ENCODE measurements at places on chromosomes 1 and 21.

DNA sequence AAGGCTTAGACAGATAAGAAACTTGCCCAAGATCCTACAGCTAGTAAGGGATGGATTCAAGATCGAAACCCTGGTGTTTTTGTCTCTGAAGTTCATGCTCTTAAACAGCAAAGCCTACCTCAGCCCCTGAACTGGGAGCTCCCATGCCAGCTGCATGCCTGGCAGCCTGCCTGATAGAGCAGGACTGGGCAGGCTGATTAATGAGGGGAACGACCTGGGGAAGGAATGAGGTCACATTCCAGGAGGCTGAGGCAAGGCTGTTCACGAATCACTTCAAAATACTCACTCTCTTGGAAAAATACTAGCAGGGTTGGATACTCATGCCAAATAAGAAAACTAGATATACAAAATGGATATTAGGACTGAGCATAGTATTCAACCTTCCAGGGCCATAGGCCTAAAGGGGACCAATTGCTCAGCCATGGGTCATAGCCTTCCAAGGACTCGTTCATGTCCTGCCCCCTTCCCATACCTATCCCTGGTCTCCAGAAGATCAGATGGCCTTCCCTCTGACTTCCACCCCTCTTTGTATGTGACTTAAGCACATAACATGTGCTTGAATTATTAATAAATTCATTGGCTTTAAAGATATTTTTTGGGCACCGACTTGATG is 15.6 kb upstream of the TACSTD2 start:
- no peak for DNase-seq

GRCh38 chr1:207054491-207054890 is 1.4 kb downstream of the PFKFB2 start:
- DNase-seq = no peak

DNA sequence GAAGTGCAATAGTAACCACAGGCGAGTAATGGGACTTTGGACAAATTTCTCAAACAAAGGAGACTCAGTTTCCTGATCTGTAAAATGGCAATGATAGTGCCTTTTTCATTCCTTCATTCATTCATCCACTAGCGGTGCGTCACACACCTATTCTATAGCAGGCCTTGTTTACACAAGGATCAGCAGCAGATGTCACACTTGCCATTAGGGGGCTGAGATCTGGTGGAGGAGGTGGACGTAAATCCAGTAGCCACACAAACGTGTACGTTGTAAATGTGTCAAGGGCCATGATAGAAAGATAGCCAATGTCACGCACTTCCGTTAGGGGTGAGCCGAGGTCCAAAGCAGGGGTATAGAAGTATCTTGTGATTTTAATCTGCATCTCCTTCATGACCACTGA is 34.2 kb downstream of the SERINC2 start:
- no peak for DNase-seq

- no peak for DNase-seq
Observed at GRCh38 chr1:175317309-175317708, 124.7 kb upstream of the KIAA0040 start.

- no peak for DNase-seq
Observed at GRCh38 chr1:177017287-177017852, 147.1 kb downstream of the ASTN1 start.

DNA sequence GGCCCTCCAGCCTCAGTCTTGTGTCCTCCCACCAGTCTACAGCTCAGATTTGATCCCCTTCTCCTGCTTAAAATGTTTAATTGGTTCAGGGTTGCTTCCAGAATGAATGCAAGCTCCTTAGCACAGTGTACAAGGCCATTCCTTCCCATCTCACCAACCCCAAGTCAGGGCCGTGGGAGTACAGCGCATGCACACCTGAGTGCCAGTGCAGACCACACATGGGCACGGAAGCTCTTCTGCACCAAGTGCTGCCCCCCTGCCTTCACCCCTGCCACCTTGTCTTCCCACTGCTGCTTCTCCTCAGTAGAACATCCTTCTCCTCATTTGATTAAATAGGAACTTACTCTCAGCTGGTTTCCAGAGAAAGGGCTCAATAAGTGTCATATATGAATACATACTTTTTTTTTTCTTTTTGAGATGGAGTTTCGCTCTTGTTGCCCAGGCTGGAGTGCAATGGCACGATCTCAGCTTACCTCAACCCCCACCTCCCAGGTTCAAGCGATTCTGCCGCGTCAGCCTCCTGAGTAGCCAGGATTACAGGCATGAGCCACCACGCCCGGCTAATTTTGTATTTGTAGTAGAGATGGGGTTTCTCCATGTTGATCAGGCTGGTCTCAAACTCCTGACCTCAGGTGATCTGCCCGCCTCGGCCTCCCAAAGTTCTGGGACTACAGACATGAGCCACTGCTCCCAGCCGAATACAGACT is 9.3 kb downstream of the PMF1 start:
- DNase-seq = no peak

- peak; percentile 83 for DNase-seq
Observed at GRCh38 chr1:200979574-200980451, 43.7 kb downstream of the KIF21B start.

- no peak for DNase-seq
Observed at GRCh38 chr1:11143907-11144306, 44.2 kb upstream of the EXOSC10 start.

DNA sequence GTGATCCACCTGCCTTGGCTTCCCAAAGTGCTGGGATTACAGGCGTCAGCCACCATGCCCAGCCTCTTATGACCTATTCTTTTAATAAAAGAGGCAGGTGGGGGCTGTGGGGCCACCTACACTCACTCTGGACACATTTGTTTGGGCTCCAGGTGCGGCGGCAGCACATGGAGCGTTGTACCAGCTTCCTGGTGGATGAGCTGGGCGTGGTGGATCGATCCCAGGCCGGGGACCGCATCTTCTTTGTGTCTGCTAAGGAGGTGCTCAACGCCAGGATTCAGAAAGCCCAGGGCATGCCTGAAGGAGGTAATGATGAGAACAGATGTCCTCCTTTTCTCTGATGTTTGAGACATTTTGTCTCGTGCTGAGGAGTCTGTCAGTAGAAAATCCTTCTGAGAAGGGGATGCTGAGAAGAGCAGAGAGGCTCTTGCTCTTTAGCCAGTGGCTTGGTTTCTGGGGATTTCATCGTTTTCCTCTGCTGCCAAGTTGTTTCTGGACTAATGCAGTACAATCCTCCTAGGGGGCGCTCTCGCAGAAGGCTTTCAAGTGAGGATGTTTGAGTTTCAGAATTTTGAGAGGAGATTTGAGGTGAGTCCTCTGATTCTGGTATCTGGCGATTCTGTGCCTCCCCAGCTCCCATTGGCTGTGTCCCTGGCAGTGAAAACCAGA is 17.9 kb upstream of the MIIP start:
- DNase-seq = no peak

DNA sequence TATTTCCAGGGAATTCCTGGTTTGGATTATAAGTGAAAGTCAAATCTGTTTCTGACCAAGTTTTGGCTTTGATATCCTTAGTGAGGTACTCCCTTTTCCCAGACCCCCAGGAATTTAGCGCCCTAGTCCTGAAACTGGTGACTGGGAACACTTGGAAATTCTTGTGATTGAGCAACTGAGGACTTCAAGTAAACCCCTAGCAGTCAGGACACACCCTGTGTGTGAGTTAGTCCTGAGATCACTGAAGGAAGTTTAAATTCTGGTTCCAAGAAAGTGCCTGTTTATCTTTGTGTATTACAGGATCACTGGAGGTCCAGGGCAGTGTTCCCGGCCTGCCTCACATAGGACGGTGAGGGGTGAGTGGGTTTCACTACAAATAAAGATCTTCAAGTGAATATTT is 95.1 kb upstream of the F3 start:
- no peak for DNase-seq

- no peak for DNase-seq
Observed at GRCh38 chr1:53641481-53642214, 97.3 kb downstream of the GLIS1 start.

DNA sequence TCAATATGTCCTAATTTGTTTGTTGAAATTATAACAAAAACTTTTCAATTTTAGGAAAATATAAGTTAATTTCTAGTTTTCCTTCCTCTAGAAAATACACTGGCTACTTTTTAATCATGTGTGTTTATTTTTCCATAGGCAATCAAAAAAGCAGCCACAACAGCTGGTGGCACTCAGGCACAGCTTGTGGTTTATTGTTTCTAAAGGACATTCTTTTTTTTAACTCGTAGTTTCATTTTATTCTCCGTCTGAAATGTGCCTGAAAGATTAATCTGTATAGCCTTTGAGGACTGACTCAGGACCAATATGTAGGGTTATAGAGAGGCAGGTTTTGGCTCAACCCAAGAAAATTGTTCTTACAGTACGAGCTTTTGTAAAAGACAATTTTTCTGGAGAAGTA is 20.7 kb upstream of the STX12 start:
- no peak for DNase-seq

DNA sequence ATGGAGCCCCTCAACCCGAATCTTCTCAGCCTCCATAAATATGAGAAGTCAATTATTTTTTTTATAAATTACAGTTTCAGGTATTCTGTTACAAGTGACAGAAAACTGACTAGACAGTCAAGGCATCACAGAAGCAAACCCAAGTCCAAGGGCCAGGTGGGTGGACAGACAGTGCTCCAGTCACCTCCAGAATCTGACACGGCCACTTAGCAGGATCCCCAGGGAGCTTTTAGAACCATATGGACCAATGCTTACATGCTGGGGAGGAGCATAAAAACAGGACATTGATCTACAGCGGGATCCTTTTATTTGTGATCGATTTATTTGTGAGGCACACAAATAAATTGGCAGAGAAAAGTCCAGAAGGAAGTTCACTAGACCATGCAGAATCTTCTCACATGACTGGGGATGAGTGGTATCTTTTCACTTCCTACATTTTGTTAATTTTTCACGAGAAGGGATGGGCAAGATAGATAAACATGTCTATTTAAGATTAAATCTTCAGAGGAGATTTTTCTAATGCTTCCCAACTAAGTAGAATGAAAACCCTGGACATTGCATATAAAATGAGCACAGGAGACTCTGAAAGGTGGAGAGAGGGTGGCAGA is 15.0 kb downstream of the ZNF496 start:
- DNase-seq = no peak

DNA sequence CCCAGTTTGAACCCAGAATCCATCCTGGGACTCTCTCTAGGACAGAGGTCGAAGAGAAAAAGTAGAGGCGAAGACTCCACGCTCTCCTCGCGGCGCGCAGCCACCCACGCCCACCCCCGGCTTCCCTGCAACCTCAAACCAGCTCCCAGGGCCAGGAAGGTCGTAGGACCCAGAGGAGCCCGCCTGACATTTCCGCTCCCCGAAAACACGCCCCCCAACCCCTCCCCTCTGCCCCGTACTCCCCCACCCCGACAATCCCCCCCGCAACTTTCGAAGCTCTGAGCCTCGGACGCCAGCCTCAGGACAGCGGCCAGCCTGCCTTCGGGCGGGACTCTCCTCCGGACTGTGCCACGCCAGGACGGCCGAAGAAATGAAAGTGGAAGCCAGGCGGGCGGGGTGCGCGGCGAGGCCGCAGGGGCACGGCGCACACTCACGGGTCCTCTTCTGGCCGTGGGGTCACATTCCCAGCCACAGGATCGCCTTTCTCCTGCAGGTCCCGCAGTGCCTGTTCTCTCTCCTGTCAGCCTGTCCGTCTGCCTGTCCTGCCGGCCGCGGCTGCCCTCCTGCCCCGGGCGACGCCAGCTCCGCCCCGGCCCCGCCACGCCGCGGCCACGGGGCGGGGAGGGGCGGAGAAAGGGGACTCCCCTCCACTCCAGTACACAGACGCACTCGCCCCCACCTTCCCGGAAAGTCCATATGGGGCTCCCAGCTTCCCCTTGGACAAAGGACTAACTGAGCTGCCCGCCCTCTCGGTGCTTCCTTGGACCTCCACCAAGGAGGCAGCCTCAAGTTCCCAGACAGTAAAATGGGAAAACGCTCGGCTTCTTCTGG is at the start of gene MOB3C:
TSS of gene MOB3C (minus strand) at position 535 of the 831 bp plus-strand sequence. CDS start 3,490 bp downstream, outside the sequence.
- DNase-seq = peak; percentile 33

- DNase-seq = peak; percentile 55
Observed at GRCh38 chr1:25520446-25521061, 22.9 kb upstream of the LDLRAP1 start.

- DNase-seq = no peak
Observed at GRCh38 chr1:28578696-28579218, 13.3 kb upstream of the RAB42 start.

DNA sequence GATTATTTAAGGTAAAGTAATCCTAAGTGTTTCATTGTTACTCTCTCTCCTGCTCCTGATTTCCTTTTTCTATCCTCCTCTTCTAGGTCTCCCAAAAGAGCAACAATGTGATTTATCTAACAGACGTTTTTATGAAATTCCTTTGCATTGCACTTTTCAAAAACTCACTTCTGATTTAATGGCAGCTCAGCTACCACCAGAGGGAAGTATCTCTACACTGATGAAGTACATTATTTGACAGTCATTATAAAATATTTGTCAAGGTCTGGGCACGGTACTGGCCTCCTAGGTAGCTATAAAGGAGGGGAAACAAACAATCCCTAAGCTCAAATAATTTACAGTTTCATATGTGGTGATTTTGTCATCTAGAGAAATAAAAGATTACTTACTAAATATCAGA is 15.6 kb downstream of the TMPRSS15 start:
- DNase-seq = no peak

- no peak for DNase-seq
Observed at GRCh38 chr1:184199438-184200085, 148.0 kb downstream of the TSEN15 start.

DNA sequence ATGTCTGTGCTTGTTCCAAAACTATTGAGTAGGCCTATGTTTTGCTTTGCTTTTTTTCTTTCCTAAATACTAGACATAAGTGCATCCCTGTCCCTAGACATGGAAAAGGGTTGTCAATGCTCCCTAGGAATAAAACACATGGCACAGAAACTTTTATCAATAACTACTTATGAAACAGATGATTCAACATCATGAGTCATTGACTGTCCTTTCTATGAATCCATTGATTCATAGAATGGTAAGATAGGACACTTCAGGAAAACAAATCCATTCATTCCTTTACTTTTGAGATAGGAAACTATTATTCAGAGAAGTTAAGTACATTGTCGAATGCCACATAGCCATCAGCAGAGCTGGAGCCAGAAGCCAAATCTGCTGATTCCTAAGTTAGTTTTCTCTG is 147.5 kb downstream of the TSEN15 start:
- DNase-seq = no peak

DNA sequence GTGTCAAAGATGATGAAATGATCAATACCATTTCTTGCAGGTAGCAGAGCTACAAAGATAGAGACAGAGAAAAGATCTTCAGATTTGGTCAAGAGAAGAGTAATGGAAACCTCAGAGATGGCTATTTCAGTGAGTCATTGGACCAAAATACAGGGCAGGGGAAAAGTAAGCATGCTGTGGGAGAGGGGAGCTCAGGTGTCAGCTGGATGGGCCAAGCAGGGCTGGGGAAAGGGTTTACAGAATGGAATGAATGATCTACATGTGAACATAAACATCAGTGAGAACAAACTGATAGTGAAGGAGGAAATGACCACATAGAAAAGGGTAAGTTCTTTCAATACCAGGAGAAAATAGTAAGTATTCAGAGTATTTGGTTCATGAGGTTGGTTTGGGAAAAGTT is 61.4 kb upstream of the CNN3 start:
- no peak for DNase-seq

DNA sequence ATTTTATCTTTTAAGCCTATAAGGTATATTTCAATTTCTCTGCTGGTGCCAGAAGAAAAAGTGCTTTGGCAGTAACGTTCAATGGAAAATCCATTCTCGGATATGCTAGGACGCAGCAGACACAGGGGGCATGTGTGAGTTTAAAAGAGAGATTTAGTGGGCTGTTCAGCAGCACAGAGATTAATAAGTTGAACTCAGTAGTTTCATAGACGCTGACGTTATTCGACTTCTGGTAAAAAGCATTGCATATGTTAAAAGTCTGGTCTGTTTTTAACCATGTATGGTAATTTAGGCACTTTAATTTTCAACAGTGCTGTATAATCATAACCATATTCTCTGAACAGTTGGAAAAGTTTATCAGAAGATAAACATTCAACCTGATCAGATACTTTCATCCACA is 99.6 kb downstream of the ATP6V1G3 start:
- no peak for DNase-seq

All from HuH-7.5 (cell line).